ENCODE measurements at places on chromosomes 6 and 20.
A peak's percentile ranks its signal among the peaks of the same experiment; 100 is the strongest.

DNA sequence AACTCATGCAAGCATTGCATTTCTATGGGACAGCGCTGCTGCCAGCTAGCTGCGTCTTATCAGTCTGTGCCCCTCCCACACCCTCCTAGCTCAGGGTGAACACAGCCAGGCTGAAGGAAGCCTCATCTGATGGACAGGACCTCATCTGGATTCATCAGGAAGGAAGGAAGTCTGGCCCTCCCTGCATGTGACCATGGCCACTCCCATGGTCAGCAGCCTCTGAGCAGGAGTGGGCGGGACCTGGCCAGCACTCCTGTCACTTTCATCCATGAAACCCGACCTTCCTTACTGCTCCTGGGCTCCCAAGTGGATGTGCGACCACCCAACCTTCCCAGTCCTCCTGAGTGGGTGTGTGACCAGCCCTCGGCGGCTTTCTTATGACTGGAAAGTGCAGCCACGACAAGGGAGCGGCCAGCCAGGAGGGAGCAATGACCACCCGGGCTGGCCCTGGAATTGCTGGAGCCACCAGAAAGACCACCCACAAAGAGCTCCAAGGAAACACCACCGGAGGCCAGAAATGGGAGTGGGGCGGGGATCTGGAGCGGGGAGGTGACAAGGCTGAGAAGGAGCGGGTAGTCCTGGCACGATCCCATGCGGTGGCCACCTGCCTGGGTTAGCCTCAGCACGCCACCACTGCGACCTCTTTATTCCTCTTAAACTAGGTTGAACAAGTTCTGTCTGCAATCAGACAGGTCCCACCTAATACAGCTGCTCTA lies 241.2 kb downstream of the TTLL2 start:
- DNase-seq, result no peak

DNA sequence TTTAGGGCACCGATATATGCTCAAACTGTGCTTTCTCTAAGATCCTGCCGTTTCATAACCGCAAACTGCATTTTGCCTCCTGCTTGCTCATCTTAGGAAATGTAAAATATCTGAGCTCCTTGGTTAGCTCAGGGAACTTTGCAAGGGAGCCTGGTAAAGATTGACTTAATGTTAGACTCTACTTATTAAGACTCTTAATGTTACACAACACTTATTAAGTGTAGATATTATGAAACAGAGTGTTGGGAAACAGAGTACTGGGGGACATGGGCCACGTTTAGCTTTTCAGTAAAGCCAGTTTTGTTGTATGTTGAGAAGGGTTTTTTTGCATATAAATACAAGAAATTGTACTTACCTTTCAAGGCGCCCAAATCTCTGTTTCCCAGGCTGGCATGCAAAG lies 1.9 kb downstream of the LTV1 start:
- no peak for DNase-seq

DNA sequence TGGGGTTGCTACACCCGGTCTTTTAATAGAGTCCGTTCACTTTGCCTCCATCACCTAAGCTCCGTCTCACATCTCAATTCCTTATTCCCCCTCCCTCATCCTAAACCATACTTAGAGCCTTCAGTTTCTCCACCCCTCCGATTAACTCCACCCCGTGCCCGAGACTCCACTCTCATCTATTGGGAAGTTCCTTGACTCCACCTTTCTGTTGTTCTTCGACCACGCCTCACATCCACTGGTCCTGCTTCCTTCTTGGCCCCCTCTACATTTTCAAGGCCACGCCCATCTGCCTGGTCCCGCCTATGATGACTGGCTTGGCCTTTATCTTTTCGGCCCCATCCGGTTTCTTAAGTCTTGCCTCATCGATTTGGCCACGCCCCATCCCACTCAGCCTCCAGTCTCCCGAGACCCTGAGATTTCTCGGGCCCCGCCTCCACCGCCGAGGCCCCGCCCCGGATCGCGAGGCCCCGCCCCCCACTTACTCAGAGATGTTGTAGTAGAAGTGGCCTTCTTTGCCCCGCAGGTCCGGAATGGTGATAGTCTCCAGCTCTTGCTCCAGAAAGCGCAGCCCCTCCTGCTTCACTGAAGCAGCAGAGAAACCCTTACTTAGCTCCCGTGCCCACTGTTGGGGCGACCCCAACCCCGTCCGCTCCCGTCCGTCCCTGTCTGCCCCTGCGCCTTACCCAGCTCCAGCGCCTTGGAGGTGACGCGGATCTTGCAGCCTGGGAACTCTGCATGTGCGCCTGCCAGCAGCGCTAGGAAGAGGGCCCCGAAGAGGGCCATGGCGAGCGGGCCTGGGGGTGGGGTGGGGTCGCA lies 1.1 kb downstream of the PLTP start:
- peak; percentile 95 for DNase-seq

DNA sequence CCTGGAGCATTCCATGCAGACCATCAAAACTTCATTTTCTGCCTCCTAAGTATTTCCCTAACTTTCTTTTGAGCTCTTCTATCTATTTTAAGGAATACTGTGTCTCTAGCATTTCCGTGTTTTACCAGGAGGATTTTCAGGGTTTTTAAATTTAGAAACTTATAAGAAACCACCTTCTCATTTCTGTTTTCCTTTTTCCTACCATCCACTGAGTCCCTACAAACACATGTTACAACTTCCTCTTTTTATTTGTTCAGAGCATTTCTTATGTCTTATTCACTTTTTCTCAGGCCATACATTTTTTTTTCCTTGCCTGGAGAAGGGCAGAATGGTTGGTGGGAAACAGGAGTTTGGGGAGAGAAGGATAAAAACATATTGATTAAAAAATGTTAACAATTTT lies 130.0 kb upstream of the BMP5 start:
- no peak for DNase-seq

GRCh38 chr6:88135578-88136114 lies 30.5 kb downstream of the CNR1 start:
- DNase-seq, result no peak

DNA sequence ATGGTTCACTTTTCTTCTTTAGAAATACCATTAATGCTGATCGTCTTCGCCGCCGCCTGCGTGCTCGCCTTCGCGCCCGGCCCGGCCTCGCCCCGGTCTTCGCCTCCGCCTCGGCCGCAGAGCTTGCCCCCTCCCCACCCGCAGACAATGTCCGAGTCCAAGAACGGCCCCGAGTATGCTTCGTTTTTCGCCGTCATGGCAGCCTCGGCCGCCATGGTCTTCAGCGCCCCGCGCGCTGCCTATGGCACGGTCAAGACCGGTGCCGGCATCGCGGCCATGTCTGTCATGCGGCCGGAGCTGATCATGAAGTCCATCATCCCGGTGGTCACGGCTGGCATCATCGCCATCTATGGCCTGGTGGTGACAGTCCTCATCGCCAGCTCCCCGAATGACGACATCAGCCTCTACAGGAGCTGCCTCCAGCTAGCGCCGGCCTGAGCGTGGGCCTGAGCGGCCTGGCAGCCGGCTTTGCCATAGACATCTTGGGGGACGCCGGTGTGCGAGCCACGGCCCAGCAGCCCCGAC lies 4.8 kb upstream of the PRPH2 start:
- DNase-seq, result no peak

- no peak for DNase-seq
These were observed 95.1 kb upstream of the EXOC2 start for GRCh38 chr6:788058-788457.

DNA sequence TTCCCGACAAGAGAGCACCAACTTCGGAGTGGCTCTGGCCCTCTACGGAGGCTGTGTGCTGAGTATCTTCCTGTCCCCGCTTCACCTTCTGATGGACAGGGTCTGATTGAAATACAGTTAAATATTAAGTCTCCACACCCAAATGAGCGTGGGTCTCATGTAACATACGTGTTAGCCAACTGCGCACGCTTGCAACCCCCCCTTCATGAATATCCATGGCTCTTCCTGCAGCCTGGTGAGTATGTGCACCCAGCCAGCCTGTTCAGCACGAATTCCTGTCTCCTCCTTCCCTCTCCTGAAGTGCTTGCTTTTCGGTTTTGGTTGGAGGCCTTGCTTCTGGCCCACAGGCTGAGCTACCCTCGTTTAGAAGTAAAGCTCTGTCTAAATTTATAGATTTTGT lies 102.9 kb upstream of the FRMD1 start:
- no peak for DNase-seq

DNA sequence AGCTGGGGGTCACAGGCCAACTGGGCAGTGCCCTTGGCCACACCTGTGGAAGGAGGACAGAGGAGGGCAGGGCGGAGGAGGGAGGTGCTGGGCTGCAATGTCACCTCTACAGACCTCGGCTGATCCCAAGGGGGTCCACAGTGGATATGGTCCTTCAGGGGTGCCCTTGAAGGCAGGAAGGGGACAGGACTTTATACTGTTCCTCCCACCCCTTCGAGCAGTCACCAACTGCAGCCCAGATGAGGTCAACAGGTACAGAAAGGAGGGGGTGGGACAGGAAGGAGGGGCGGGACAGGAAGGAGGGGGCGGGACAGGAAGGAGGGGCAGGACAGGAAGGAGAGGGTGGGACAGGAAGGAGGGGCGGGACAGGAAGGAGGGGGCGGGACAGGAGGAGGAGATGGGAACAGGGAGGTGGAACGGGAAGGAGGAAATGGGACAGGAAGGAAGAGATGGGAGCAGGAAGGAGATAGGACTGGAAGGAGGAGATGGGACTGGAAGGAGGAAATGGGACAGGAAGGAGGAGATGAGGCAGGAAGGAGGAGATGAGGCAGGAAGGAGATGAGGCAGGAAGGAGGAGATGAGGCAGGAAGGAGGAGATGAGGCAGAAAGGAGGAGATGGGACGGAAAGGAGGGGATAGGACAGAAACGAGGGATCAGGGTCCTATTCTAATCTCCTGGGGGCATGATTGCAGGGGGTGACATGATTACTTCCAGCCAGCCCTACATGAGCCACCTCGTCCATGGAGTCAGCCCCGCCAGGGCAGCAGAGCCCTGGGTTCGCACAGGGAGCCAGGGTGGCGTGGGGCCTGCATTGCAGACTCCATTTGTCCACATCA lies 19.4 kb upstream of the MRGBP start:
- no peak for DNase-seq

DNA sequence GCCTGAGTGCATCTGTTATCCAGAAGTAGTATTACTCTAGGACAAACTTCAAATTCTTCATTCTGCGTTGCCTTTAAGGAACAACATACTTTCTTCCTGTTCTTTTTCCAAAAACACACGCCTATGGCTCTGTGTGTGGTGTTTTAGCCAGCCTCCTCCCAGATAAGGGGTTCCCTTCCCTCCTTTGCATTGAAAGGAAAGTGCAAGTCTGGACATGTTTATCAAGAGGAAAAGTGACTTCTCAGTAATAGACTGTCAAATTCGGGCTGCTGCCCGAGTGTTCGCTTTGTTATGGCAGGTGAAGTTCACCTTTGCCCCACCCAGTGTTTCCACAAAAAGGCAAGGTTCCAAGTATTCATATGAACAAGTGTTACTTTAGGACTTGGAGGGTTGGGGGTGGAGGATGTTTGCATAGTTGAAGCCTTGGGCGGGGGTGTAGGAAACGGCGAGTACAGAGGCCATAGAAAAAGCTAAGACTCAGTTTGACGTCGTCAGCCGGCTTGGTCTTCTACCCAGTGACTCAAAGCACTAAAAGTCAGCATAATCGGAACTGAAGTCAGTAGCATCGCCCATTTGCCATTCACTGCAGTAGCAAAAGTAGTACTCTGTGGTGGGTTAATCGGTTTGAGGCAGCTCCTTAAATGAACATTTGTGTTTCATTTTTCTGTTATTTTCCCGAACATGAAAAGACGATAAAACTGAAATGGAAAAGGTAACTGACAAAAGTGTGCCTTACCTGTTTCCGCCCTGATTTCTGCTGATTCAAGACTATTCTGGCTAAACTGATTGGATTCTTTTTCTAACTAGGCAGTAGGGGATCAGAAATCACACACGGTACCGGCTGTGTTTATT lies 12.5 kb downstream of the PRDM1 start:
- DNase-seq, result no peak

GRCh38 chr6:130513770-130514169 lies 148.0 kb downstream of the TMEM200A start:
- no peak for DNase-seq

DNA sequence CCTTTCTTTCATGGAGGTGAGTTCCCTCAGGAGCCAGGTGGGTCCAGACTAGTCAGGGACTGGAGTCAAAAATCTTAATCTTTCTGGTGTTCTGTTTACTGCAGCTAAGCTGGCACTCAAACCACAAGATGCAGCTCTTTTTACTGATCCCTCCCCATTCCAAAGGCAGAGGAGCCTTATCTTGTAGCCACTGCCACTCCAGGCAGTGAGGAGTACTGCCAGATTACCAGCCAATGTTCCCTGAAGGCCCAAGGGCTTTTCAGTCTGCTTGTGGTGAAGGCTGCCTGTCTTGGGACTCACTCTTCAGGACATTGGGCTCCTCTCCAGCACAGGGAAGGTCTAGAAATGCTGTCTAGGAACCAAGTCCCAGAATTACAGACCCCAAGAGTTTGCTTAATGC lies 490.4 kb upstream of the ADGRB3 start:
- no peak for DNase-seq

DNA sequence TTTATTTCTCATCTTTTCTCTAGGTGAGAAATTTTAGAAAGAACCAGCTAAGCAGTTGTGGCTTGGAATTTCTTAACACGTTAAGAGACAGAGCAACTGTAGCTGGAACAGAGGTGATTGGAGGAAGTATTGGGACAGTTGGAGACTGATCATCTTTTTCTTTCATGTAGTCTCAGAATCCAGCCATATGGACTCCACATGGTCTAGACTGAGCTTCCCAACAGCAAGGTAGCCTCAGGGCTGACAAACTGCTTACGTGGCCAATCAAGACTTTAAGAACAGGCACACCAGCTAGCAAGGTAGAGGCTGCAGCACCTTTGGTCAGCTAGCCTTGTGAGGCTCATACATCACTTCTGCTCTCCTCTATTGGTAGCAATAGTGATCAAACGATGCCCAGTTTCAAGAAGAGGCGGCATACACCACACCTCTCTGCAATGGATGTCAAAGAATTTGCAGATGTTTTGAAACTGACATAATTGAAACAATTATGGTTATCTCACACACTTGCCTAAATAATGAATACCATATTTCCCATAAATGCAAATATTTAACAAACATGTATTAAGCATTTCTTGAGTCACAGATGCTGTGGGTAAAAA lies 590.5 kb upstream of the SLC35B3 start:
- no peak for DNase-seq

DNA sequence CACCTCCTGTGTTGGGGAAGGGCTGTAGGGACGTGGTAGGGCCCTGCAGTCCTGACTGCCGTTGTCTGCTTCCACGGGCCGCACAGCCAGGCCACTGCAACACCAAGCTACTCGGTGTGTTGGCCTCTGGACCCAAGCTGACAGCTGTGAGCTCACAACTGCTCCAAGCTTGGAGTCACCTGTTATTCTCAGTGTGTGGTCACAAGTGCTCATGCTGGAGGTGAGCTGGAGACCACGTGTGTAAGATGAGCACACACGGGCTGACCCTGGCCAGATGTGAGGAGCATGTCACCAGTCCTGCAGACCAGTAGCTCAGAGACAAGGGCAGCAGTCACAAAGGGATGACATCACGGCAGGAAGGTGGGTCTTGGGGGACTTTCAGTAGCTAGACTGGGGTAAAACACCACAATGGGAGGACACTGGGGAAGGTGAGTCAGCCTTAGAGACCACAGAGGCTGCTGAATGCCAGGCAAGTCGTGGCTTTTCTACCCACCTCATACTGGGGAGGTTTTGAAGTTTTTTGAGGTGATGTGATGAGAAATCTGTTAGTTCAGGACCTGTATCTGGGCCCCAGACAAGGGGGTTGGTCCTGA lies 87.3 kb downstream of the FAM120B start:
- no peak for DNase-seq

Data from NCI-H1436 treated with DMSO at 0.1 percent for 48 hours (cell line).